NCI-H2081 (cell line): ENCODE measurements at places on chromosomes 12 and 14.
A peak's percentile ranks its signal among the peaks of the same experiment; 100 is the strongest.

DNA sequence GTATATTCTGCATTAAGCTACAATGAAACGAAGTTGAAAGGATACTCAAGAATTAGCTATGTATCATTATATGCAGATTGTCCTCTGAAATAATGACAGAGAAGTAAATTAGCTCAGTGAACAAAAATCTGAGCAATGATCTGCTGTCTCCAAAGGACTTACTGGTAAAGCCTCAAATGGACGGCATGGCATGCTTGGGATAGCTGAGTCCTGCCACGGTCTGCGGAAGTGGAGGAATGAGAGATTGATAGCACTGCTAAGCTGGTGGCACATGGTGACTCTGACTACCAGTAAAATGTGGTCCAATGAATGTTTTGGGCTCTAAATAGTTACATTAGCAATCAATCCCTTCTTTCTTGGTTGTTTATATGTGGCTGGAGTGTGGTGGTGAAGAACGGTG lies 3.7 kb upstream of the DENND5B start:
- DNase-seq = no peak

- no peak for DNase-seq
Measured at GRCh38 chr14:73780391-73780790, 66.2 kb upstream of the PNMA1 start.

GRCh38 chr12:25553098-25553497 lies at the start of gene LMNTD1:
LMNTD1 (minus strand) TSS chr12:25553283; CDS start chr12:25552959, 324 bp downstream.
- DNase-seq = no peak

DNA sequence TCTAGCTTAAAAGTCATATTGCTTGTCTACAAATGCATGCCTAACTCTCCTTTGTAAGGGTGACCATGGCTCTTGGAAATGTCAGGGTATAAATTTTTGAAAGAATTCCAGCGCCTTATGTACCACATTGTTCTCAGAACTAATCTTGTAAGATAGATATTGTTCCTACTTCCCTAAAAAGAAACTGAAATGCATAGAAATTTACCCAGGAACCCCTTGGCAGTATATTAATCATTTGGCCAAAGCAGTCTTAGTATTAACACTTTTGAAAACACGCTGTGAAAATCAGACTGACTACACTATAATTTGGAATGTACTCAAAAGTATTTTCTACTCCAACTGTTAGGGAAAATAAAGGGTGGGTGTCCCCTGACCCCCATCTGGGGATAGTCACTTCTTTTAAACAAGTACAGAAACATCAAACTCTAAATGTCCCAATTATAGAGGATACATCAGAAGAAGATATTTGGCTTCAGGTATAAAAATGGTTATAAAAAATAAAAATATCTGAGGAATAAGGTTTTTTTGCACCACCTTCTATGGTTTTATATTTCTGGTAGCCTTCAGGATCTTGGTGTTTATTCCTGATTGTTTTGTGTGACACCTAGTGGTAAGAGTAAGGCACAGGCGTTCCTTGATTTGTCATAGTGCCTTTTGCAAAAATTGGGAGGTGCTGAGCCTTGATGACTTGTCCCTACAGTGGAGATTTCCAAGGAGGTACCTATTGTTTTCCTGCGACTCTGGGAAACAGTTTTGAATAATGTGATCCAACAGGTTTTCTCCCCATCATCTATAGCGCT lies 2.2 kb upstream of the NFKBIA start:
- DNase-seq = peak; percentile 70

GRCh38 chr14:75439989-75440388 lies 12.2 kb downstream of the JDP2 start:
- DNase-seq = no peak

DNA sequence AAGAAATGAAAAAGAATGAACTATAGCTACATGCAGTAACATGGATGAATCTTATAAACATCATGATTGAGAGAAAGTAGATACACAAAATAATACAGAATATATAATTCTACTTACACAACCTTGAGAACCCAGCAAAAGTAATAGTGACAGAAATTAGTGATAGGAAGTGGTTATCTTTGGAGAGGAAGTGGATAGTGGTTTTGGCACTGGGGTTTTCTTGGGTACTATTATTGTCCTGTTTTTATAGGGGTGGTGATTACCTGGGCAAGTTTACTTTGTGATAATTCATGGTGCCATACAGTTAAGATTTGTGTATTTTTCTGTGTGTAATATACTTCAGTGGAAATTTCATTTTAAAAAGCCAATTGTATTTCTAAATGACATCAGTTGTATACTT lies 352.7 kb downstream of the AEBP2 start:
- no peak for DNase-seq

GRCh38 chr12:94614288-94614721 lies 36.1 kb downstream of the TMCC3 start:
- DNase-seq = no peak

DNA sequence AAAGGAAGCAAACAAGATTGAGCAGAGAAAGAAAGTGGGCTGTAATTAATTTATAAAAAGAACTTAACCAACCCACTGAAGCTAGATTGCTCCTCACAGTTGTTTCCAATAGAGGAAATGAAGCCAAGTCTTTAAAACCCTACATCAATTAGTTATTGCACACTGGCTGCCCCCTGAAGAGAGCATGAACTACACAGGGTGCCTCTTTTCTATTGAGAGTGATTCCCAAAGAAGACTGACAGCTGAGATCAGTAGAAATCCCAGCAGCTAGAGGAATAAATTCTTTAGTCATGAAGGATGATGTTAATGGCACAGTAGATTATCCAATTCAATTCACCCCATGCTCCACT lies 8.6 kb upstream of the USP15 start:
- DNase-seq = no peak

GRCh38 chr14:96582411-96582961 lies 80.3 kb downstream of the PAPOLA start:
- no peak for DNase-seq

DNA sequence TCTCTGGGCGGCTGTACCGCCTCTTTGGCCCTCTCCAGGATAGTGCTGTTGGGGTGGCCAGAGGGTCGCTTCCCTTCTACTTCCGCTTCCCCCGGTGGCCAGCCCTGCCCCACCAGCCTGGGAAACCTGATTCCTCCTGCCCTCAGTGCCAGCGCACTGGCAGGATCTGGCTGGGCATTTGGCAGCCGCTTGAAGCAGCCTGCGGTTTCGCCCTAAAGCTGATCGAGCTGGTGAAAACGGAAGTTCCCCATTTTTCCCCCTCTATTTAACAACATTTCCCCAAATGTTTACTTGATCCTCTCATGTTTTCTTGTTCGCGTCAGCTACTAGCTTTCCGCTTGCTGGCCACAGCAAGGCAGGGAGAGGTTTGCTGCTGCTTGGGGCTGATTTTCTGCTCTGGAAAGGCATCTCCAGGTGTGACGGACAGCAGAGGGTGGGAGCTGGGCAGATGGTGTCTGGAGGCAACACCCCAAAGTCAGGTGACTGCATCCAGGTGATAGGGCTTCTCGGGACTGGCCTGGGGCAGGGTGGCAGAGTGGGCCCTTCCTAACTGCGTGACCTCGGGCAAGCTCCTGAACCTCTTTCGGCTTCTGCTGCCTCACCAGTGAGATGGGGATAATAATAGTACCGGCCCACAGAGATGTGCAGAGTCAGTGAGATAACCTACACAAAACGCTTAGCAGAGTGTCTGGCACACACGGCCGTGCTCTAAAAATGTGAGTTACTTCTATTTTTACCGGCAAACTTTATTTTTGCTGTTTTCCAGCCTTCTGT lies 53.1 kb downstream of the TSPAN9 start:
- DNase-seq = peak; percentile 24

- no peak for DNase-seq
Measured at GRCh38 chr12:48388938-48389337, 38.2 kb upstream of the ZNF641 start.

DNA sequence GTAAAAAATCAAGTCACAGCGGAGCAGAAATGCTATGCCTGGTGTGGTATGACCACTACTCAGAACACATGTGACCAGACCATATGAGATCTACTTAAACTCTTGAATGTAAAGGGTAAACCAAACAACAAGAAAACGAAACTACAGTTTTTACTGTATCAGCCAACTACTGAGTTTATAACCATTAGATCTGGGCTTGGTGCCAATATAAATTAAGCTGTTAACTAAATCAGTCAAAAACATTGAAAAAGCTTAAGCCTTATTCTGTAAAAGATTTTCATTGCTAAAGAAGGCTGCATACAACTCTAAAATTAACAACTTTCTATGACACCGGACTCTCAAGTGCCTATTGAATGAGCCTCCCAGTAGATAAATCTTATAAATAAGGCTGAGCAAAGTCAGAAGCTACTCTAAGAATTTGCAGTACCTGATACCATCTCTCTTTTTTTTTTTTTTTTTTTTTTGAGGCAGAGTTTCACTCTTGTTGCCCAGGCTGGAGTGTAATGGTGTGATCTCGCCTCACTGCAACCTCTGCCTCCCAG lies 35.4 kb downstream of the SPTLC2 start:
- no peak for DNase-seq

DNA sequence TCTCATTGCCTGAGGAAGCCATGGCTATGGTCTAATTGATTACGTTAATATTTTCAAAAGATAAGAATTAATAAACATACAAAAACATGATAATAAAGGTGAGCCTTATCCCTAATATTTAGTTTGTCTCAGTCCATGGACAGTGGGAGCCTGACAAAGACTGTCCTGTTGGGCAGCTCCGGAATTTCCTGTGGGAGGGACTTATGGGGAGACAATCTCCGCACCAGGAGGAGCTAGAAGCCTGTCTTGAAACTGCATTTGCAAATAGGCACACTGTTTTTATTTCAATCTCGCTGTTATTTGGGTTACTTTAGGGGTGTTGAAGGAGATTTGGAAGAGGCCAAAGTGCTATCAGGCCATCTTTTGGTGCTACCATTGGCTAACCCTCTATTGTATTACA lies 50.8 kb upstream of the ZDHHC17 start:
- DNase-seq = no peak

DNA sequence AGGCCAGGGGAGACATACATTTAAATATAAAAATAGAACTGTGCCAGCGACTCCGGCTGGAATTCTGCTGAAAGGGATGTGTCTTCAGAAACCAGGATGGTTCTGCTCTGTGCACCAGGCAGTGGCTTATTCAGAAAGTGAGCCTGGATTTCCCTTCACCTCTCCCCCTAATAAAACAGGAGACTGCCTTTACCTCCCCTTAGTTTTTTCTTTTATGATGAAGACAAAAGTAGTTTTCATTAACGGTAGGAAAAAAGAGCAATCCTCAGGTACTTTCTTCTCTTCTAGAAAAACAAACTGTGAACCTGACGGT lies 346 bp downstream of the SLC7A8 start:
- no peak for DNase-seq

- DNase-seq = no peak
Measured at GRCh38 chr14:61034416-61035120, 53.5 kb downstream of the SLC38A6 start.

- DNase-seq = no peak
Measured at GRCh38 chr14:31172084-31172483, 35.5 kb downstream of the HECTD1 start.

DNA sequence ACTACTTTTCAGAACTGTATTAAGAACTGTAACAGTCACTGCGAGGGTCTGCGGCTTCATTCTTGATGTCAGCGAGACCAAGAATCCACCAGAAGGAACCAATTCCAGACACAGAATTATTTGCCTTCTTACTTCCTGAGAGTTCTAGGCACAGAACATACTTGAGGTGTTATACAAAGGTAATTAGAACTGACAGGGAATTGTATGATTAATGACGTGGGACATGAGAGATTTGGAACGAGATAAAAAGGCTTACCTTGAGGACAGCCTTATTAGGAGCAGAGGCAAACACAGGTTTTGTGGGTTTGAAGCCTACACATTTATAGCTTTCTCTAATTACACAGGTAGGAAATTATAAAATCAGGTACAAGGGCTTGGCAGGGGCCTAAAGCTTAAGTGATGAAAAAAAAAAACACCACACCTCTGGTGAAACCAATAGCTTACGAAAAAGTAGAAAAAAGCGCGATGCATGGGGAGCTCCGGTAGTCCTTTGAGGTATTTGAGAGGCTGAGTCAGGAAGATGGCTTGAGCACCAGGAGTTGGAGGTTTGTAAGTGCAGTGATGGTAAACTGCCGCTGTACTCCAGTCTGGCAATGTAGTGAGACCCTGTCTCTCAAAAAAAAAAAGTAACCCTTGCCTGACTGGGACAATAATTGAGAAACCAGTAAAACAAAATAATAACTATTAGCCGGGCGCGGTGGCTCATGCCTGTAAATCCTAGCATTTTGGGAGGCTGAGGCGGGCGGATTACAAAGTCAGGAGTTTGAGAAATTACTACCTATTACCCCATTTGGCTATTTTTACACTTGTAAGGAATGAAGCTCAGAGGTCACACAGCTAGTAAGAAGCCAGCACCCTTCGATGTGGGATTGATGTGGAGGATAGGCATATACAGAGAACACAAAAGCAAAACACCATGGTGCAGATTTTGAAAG lies 795 bp upstream of the ACOT2 start:
- no peak for DNase-seq

DNA sequence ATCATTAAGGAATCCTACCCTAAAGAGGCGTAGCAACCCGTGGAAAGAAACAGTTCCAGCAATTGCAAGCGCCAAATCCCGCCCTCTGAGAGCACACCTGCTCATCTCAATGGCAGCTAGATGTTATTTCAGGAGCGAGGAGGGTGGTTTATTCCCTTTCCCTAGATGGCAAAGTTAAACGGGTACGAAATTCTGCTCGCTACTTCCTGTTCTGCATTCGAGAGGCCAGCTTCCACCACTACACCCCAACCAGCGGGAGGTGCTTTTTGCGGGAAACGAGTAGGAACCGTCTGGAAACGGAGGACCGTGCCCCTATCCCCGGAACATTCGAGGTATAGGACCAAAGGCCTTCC lies 536 bp downstream of the VPS29 start:
- DNase-seq = peak; percentile 51
